ENCODE measurements at places on chromosomes 16 and 17.

DNA sequence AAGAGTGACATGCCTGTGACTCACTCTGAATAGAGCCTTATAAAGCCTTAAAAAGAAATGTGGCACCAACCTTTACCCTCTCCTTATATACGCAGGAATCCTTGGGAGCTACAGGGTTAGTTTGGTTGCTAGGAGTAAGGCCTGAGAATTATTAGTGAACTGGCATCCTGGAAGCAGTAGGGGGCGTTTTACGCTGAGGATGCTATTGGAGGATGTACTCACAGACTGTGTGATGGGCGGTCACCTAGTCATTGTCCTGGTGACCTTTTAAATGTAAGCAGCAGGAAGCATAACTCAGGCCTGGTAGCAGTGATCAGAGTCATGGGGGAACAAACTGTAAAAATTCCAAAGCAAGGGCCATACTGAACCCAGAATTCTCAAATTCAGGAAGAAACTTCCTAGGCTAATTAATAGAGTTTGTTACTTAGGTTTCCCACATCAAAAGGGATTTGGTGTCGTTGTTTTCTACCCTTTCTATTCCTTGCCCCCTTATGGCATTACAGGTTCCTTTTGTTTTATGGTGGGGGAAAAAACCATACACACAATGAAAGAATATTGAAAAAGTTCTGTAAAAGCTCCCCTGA, 153.8 kb downstream of the SNX11 start:
- DNase-seq = no peak

DNA sequence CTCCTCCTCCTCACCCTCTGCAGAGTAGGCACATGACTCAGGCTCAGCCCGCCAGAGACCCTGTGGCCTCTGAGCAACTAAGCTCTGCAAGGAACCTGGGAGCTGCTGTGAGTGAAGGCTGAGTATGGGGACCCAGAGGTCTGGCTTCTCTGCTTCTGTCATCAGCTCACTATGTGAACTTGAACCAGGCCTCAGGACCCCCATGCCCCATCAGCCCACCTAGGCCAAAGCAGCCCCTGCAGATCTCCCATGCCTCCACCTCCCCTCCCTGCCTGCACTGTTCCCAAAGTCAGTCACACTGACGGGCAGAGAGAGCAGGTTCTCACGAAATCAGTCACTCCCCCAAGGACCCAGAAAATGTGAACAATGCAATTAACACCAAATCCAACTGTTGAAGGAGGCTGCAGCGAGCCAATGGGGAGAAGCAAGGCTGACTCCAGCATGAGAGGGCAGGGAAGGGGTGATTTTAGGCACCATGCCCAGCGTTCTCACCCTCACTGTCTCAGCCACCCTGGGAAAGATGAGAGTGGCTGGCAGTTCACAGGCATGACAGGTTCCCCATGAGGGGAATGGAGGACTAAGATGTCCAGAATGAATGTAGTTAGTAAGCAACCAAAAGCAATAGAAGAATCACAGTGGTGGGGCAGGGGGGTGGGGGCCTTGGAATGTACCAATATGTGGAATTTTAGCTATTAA, 60.6 kb downstream of the BEAN1 start:
- no peak for DNase-seq

DNA sequence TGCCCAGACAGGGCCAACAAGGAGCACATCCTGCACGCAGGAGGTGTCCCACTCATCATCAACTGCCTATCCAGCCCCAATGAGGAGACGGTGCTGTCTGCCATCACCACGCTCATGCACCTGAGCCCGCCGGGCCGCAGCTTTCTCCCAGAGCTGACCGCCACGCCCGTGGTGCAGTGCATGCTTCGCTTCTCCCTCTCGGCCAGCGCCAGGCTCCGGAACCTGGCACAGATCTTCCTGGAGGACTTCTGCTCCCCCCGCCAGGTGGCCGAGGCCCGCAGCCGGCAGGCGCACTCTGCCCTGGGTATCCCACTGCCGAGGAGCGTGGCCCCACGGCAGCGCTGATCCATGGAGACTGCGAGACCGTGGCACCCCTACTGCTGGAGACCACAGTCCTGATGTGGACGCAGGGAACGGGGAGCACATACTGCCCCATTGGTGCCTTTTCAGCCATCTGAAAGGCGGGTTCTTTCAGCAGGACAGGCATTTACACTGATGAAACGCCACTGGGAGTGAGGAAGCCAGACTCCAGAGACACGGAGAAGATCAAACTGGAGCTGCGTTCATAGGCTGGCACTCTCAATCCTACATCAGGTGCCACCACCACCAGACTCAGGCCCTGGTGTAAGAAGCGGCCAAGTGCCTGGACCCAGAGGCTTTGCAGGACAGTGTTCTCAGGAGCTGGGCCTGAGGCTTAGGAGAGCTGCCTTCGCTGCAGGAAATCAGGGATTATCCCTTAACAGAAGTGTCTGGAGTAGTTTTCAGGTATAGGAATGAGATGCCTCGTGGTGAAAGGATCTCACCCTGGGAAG, 2.6 kb downstream of the NT5C start:
- DNase-seq = no peak

DNA sequence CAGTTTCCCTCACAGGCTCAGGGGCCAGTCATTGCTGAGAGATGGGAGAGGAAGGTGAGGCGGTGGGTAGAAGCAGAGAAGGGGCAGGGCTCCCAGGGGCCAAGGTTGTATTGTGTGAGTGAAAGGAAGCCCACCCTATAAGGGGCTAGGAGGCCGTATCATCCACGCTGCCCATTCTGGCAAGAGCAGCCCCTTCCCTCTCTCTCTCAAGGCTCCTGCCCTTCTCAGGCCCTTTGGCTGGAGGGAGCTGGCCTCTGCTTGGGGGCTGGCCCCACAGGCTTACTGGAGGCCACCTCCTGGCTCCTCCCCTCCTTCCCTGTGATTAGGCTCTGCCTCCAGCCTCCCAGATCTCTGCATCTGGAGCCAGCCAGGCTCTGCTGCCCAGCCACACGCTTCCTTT, 7.6 kb downstream of the TBKBP1 start:
- DNase-seq = no peak

DNA sequence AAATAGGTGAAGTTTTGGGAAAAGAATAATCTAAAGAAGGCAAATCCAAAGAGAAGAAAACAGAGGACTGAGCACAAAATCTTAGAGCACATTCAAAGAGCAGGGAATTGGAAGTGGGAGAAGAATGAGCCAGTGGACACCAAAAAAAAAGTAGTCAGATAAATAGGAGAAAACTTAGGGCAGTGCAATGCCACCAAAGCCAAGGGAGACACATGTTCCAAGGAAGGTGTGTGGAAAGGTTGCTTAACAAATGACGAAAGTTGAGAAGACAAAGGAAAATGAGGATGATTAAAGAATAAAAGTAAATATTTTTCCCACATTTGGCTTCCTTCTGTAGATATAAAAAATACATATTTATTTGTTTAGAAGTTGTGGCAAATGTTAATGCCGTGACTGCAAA, 237.6 kb downstream of the TANC2 start:
- no peak for DNase-seq

DNA sequence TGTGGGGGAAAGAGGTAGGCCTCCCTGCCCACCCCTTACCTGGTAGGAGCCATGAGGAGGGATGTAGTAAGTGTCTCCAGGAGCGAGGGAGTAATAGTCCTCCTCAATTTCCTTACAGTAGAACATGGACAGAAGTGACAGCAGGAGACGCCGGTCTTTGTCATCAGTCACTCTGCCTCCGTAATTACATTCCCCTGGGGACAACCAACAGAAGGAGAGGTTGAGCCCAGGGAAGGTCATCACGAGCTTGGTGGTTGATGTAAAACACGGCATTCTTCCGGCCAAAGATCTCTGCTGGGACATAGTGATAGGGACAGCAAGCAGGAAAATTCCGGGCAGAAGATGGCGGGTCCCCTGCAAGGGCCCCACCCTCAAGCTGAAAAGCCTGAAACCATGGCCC, 47.9 kb downstream of the LYRM1 start:
- no peak for DNase-seq

- no peak for DNase-seq
Measured at GRCh38 chr16:88634141-88634993, 4.0 kb upstream of the IL17C start.

Measured in hindlimb muscle (tissue), 1 donor.